ENCODE measurements at places on chromosomes 12 and 14.

GRCh38 chr12:39990122-39991101 lies 115.5 kb downstream of the SLC2A13 start:
- peak; percentile 18 for DNase-seq

- DNase-seq: no peak
Measured at GRCh38 chr12:113936460-113936859, 29.7 kb downstream of the RBM19 start.

GRCh38 chr12:34406228-34406995 lies 384.1 kb downstream of the ALG10 start:
- DNase-seq: no peak

- no peak for DNase-seq
Measured at GRCh38 chr14:103423050-103423461, 37.8 kb downstream of the MARK3 start.

GRCh38 chr12:6228535-6229223 lies 28.5 kb downstream of the CD9 start:
- DNase-seq: no peak

GRCh38 chr12:57522011-57522886 lies at the start of gene MBD6:
MBD6 (plus strand) TSS chr12:57522824; CDS start chr12:57524304, 1,480 bp downstream.
- peak; percentile 90 for DNase-seq

GRCh38 chr12:8629486-8630033 lies 16.9 kb upstream of the AICDA start:
- DNase-seq: no peak

DNA sequence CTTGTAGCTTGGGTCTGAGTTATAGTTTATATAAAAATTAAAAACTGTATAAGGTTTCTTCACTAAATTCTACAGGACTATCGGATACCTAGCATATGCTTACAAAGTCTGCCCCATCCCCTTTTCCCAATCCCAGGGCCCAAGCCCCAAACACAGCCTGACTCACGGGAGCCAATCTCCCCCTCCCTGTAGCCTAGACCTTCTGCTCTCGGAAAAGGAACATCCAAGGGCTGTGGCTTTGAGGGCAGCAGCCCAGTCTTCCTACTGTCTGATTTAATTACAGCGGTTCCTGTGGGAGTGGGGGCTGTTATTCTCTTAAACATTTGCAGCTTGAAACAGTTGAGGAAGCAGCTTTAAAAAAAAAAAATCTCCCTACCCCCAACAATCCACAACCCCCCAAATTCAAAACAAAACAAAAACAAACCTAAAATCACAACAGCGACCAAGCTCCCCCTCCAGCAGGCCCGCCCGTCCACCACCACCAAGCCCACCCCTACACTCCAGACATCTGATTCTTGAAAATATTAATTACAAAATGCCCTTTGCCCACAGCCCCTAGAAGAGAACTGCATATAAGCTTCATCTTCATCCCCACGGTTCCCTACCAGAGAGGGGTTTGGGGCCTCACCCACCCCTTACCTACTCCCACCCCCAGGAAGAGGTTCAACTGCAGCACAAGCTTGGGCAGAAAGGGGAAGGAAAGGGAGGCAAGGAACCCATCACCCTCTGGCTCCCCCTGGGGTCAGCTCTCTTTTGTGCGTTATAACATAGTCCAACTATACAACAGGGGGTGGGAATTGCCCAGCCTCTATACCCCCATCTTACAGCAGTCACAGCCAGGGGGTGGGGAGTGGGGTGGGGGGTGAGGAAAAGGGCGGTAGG lies 1.1 kb upstream of the PRKAG1 start:
- DNase-seq: no peak

- no peak for DNase-seq
Measured at GRCh38 chr12:54549774-54550451, 512 bp downstream of the PDE1B start.

DNA sequence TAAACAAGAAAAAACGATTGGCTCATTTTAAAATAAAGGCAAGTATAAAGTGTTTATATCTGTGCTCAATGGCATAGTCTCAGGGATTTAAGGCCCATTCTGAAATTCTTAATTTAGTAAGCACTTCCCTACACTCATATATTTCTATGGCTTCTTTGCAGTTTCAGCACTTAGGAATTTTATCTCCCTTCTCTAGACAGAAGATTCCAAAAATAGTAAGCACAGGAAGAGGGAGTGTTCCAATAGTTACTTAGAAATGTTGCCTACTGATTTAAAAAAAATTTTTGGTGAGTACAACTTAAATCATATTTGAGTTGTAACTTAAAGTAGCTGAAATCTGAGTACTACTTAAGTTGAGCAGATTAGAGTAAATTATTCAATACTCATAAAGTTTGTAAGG lies 19.8 kb downstream of the INSM2 start:
- DNase-seq: no peak

DNA sequence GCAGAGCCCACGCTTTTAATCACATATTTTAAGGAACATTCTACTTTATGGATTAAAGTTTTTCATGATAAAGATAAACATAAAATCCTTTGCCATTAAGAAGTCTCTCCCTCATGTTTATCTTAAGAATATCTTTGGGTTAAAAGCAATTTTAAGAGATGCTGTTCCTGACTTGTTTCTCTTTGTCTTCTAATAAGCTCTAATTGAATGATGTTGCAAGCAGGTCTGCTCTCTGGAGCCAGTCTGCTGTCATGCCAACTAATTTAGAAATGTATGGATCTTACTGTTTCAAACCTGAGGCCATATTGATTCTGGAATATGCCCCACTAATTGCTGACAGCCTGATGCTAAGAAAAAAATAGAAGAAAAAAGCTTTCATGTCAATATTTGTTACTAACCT lies 173.6 kb downstream of the TTC8 start:
- DNase-seq: no peak

- DNase-seq: no peak
Measured at GRCh38 chr14:29757711-29758233, 169.9 kb downstream of the PRKD1 start.

- DNase-seq: no peak
Measured at GRCh38 chr12:179131-179884, 34.6 kb downstream of the SLC6A12 start.

GRCh38 chr12:52221912-52222457 lies 11.1 kb upstream of the KRT7 start:
- DNase-seq: no peak

DNA sequence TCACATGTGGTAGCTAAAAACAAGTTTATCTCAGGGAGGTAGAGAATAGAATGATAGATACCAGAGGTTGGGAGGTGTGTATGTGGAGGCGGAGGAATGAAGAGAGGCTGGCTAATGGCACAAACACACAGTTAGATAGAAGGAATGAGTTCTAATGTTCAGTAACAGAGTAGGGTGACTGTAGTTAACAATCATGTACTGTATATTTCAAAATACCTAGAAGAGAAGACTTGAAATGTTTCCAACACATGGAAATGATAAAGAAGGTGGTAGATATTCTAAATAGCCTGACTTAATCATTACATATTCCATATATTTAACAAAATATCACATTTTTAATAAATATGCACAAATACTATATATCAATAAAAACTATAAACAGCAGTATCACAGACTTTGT lies 8.9 kb upstream of the IFNG-AS1 start:
- DNase-seq: no peak

DNA sequence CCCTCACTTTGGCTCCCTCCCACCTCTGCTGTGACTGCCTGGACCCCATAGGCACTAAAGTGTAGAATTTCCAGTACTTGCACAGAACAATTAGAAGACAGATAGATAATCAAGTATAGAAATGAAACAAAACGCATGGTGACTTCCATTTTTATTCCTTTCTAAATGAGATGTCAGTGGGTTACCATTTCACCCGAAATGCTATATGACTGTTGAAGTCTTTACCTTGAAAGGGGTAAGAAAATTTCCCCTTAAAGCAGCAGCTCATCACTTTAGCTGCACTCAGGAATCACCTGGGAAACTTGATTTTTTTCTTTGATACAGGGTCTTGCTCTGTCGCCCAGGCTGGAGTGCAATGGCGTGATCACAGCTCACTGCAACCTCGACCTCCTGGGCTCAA lies 12.5 kb upstream of the KSR2 start:
- no peak for DNase-seq

DNA sequence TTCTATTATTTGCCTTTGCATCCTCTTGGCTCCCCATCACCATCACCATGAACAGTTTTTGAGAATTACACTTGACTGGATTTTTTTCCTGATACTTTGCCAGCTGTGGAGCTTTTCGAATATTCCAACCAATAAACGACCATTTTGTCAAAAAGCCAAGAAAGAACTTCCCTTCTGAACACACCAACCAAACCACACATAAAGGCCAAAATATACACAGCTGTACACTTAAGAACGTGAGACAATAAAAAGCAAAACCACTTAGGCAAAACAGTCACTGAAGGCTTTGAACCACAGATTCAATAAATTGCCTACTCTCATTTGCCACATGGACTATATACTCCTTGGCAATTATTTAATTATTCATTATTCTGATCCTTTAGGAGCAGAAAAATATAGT lies 1.1 kb downstream of the C14orf93 start:
- DNase-seq: peak; percentile 56

GRCh38 chr12:101713059-101713682 lies 15.7 kb downstream of the CHPT1 start:
- DNase-seq: no peak

GRCh38 chr14:101508196-101508947 lies 52.9 kb upstream of the DIO3 start:
- DNase-seq: no peak

DNA sequence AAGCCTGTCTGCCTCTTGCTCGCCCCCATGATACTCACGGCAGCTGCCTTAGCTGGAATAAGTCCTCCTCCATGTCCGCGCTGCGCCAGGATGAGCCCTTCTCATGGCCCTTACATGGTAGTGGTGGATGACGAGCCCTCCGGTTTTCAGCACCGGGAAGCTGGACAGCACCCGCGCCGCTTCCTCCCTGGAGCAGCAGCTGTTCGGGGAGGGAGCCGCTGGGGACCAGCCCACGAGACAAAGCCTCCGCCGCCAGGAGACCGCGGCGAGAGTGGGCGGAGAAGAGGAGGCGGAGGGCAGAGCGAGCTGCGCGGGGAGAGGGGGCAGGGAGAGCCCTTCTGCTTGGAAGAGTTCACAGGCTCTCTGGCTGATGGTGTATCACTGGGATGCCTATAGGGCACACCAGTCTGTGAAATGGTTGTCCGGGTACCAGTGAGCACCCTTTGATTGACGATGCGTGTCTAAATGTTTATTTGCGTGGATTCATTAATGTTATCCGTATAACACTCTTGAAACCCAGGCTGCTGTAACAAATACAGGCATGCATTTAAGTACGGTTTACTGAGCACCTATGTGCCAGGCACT lies at the start of gene SVOP:
TSS of gene SVOP (minus strand) at position 273 of the 585 bp plus-strand sequence. CDS start at position 73, 200 bp downstream.
- DNase-seq: peak; percentile 21
